ENCODE measurements at places on chromosomes 3 and 15.

- H3K4me1 ChIP-seq, result peaks cover 26% of the 10 kb centered on the region
- H3K4me3 ChIP-seq, result peak overlapping the region; percentile 76
- DNase-seq, result peak; percentile 13
These were observed 72.8 kb upstream of the ZNF280D start for GRCh38 chr15:56806148-56806536.

GRCh38 chr3:112873632-112874031, 27.0 kb upstream of the CD200R1L start:
- H3K36me3 ChIP-seq, result peaks cover 6% of the 10 kb centered on the region
- no peaks in the 10 kb centered on the region for H3K27me3 ChIP-seq
- peak overlapping the region; percentile 77 for H3K4me3 ChIP-seq
- no peak overlapping the region for H3K27ac ChIP-seq
- no peak for DNase-seq

DNA sequence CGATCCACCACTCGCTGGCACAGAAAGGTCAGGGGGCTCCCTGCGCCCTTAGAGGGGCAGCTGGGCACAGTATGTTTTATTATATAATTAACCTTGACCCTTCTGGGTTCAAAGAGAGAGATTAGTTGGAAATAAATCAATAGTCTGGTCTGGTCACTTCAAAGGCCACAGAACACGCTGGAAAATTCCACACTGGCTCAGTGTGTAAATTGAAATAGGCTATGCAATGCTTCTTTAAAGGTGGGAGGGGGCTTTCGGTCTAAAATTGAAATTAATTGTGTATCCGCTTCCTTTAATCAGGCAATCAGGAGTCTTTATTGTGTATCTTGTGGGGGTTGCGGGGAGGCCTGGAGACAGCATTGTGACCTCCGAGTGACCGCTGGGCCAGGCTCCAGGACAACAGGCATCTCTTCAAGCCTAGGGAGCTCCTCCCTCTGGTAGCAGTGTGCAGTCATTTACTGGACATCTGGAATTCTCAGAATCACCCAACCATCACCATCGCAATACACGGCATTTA, 8.0 kb downstream of the RNU5B-1 start:
- no peaks in the 10 kb centered on the region for H3K4me1 ChIP-seq
- no peak for DNase-seq

DNA sequence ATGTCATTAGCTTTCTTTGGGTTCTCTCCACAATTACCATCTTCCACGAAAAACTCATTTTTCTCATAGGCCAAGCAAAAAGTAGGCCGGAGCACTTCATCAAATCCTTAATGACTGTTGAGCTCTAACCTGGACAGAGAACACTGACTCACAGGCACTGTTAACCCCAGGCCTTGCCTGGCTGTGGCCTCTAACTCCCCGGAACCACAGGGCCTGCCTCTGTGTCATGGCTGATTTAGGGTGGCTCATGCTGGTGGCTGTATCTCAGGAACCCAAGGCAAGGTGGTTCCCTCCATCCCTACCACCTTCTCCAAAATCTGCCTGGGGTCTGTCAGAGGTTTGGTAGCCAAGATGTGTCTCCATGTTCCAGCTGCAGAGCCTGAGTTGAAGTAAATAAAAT, 3.6 kb downstream of the CRTAP start:
- H3K4me3 ChIP-seq, result no peak overlapping the region
- no peak for DNase-seq
- peaks cover 13% of the 10 kb centered on the region for H3K36me3 ChIP-seq
- H3K27me3 ChIP-seq, result no peaks in the 10 kb centered on the region
- no peak overlapping the region for H3K27ac ChIP-seq

DNA sequence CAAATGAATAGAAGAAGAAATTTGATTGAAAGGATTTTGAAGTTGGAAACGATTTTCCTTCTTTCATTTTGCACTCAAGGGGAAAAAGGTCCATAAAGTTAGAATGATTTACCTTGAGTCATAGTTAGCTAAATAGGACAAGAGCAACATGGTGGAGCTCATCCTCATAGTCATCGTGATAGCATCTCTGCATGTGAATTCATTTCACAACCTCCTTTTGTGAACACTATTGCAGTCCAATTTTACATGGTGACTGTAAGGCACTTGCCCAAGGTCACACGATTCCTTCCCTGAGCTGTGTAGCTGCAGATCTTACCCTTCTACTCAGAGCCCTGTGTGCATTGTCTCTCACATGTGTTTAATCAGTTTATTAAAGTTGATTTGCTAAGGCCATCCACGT, 359.8 kb upstream of the C2CD4B start:
- no peak overlapping the region for H3K27ac ChIP-seq
- H3K4me3 ChIP-seq, result no peak overlapping the region
- peaks cover 10% of the 10 kb centered on the region for H3K27me3 ChIP-seq
- no peaks in the 10 kb centered on the region for H3K36me3 ChIP-seq
- DNase-seq, result no peak

DNA sequence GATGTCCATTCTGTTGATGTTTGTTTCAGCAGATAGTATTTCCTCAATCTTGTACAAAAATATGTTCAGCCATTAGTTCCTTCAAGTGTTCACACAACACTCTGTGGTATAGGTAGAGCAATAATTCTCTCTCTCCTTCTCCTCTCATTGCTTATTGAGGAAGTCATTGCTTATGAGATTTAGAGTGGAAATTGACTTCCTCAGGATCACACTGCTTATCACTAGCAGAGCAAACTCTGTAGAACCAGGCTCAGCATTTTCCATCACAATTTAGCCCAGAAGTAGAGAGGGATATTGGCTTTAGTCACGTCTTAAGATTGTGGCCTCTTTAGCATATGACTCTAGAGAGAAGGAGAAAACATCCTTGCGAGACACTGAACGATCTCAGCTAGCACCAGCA, 31.2 kb downstream of the RAB11A start:
- no peak overlapping the region for H3K4me3 ChIP-seq
- no peak for DNase-seq
- H3K36me3 ChIP-seq, result peaks cover 11% of the 10 kb centered on the region
- no peak overlapping the region for H3K27ac ChIP-seq
- H3K4me1 ChIP-seq, result peaks cover 25% of the 10 kb centered on the region

GRCh38 chr3:72070005-72070404, 285.1 kb upstream of the PROK2 start:
- H3K27ac ChIP-seq, result no peak overlapping the region
- H3K4me3 ChIP-seq, result no peak overlapping the region
- no peaks in the 10 kb centered on the region for H3K36me3 ChIP-seq
- DNase-seq, result no peak
- no peaks in the 10 kb centered on the region for H3K4me1 ChIP-seq

- no peaks in the 10 kb centered on the region for H3K36me3 ChIP-seq
- H3K4me1 ChIP-seq, result peaks cover 16% of the 10 kb centered on the region
- H3K27ac ChIP-seq, result no peak overlapping the region
- H3K27me3 ChIP-seq, result peaks cover 7% of the 10 kb centered on the region
- no peak overlapping the region for H3K4me3 ChIP-seq
- no peak for DNase-seq
These were observed 34.0 kb downstream of the FGD5 start for GRCh38 chr3:14852717-14853116.

DNA sequence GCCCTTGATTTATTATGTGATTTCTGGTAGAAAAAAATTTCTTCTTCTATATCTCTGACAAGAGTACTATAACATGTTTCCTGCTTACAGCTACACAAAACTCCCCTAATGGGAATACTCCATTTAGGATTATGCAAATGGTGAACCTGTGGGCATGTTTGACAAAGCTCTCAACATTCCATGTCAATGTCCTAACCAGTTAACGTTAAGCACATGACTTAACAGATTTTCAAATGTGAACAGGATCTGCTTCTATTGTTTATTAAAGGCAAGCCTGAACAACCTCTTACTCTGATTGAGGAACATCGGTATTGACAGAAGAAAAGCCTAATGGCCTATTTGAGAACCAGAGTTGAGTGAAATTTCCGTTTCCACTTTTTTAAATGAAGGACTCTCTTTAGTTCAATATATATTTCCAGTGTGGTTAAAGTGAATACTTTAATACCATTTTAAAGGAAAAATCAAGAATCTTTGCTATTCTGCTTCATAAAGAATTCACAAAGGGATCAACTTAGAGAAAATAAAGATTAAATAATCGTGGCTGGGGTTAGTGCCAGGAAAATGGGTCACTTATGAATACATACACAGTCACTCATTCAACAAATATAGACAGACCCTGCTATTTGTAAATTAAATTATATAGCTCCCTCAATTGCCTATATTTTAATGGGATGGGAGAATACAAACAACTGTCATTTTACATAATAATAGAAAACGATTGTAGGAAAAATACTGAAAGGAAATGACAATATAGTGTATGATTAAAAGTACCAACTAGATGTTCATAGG, 300.3 kb upstream of the CBLB start:
- H3K36me3 ChIP-seq, result no peaks in the 10 kb centered on the region
- no peak for DNase-seq
- no peak overlapping the region for H3K27ac ChIP-seq
- H3K4me3 ChIP-seq, result no peak overlapping the region

GRCh38 chr3:197522881-197523441, 32.8 kb downstream of the BDH1 start:
- H3K4me3 ChIP-seq, result no peak overlapping the region
- H3K27me3 ChIP-seq, result no peaks in the 10 kb centered on the region
- H3K27ac ChIP-seq, result no peak overlapping the region
- H3K4me1 ChIP-seq, result peaks cover 3% of the 10 kb centered on the region

DNA sequence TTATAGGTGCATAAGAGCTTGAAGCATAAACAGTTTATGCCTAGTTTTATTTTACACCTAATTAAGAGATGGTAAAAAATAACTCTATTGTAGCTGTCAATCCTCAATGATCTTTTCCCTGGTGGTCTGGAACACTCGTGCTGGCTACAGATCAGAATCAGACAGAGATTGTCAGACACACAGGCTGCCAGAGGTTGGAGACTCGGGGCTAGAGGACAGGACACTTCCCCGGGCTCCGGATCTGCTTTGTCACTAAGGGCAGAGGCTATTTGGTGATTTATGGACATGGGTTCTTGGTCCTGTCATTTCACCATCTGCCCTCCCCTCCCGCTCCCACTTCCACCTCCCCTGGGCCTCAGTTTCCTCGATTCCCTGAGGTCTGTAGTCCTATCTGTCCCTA, 16.5 kb upstream of the FAM174B start:
- H3K4me1 ChIP-seq, result no peaks in the 10 kb centered on the region
- H3K27me3 ChIP-seq, result peaks cover 10% of the 10 kb centered on the region
- DNase-seq, result no peak
- no peak overlapping the region for H3K4me3 ChIP-seq
- no peak overlapping the region for H3K27ac ChIP-seq

- peaks cover 7% of the 10 kb centered on the region for H3K27me3 ChIP-seq
- peaks cover 31% of the 10 kb centered on the region for H3K4me1 ChIP-seq
- no peak overlapping the region for H3K4me3 ChIP-seq
These were observed 15.8 kb downstream of the CSPG4 start for GRCh38 chr15:75696854-75697259.

DNA sequence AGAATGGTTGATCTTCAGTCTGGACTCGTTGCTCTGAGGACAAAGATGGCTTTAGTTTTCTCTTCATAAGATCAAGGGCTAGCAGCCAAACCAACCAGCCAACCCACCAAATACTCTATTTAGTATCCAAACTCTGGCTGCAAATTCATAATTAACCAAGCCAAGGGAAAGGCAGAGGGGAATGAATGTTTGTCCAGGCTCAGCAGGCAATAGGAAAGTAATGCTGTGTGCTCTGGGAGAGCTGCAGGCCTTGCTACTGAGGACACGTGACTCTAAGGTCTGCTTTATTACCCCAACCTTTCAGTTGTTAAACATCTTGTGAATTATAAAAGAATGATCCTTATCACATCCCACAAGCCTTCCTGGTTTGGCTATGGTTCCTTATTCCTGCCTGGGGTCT, 52.3 kb upstream of the GALNT15 start:
- no peak overlapping the region for H3K4me3 ChIP-seq
- H3K36me3 ChIP-seq, result no peaks in the 10 kb centered on the region
- H3K4me1 ChIP-seq, result no peaks in the 10 kb centered on the region
- H3K27ac ChIP-seq, result no peak overlapping the region
- DNase-seq, result no peak

DNA sequence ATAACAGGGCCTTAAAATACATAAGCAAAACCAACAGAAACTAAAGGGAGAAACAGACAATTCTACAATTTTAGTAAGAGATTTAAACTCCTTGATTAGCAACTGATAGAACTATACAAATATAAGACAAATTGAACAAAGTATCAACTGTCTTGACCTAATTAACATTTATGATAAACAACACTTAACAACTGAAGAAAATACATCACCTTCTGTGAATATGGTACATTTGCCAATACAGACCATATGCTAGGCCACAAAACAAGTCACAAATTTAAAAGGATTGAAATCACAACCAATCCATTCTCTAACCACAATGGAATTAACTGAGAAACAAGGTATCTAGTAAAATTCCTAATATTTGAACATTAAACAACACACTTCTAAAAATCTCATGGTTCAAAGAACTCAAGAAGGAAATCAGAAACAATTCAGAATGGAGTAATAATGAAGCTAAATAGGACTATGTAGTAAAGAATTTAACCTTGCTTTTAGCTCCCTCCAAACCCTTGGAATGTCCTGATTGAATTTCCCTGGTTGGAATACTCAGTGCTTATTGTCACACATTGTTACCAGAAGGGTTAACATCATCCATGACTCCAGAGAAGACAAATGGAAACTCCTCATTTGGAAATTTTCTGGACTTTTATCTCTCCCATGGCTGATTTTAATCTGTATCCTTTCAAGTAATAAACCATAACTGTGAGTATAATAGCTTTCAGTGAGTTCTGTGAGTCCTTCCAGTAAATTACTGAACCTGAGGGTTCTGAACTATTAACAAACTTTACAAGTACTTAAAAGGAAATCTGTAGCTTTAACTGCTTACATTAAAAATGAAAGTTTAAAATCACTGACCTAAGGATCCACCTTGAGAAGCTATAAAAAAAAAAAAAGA, 88.8 kb downstream of the DLG1 start:
- no peak overlapping the region for H3K27ac ChIP-seq
- H3K36me3 ChIP-seq, result peaks cover 14% of the 10 kb centered on the region
- H3K4me1 ChIP-seq, result peaks cover 28% of the 10 kb centered on the region

DNA sequence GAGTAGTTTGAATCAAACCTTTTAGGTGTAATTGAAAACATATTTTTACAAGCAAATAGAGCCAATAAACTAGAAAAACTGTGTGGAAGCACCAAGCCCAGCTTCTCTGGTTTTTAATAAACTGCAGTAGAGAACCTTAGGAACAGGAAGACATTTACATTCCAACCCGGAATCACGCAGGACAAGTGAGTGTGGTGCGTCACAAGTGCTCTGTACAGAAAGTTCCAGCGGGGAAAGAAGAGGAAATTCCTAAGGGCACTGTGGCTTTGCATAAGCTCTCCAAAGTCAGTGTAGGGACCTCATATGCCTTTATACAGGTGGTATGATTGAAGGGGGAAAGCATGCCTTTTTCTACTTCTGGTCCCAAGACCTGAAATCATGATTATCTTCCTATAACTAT, 21.6 kb downstream of the COL8A1 start:
- H3K4me1 ChIP-seq, result no peaks in the 10 kb centered on the region
- H3K27me3 ChIP-seq, result peaks cover 10% of the 10 kb centered on the region
- H3K4me3 ChIP-seq, result no peak overlapping the region
- no peak overlapping the region for H3K27ac ChIP-seq
- H3K36me3 ChIP-seq, result no peaks in the 10 kb centered on the region

- H3K27ac ChIP-seq, result no peak overlapping the region
- no peak overlapping the region for H3K4me3 ChIP-seq
- no peak for DNase-seq
- H3K36me3 ChIP-seq, result no peaks in the 10 kb centered on the region
These were observed 49.1 kb downstream of the CA12 start for GRCh38 chr15:63332367-63333124.

Measured in memory B cell (primary cell).